ENCODE measurements at places on chromosomes 7 and 10. TPM values are rescaled to one million over a fixed set of nuclear protein-coding genes. Genes with fewer than 3 reads are reported as not detected.

The ELOVL3 gene
- total RNA-seq, result 0.19 TPM

The EPO gene
- 0.09 TPM for total RNA-seq

The SLC39A12 gene
- 0.05 TPM for total RNA-seq

The PDCD11 gene
- total RNA-seq, result 28.0 TPM

The HKDC1 gene
- 15.3 TPM for total RNA-seq

The NUTM2A gene
- total RNA-seq, result 0.42 TPM

The STEAP1B gene
- total RNA-seq, result 1.4 TPM

The MCM10 gene
- 15.7 TPM for total RNA-seq

The APBB1IP gene
- total RNA-seq, result 46.2 TPM

The HOXA3 gene
- total RNA-seq, result 0.80 TPM

The TAF5 gene
- 9.4 TPM for total RNA-seq

The TRIM73 gene
- 1.3 TPM for total RNA-seq

The C10orf62 gene
- not detected for total RNA-seq

The ST8SIA6 gene
- 0.42 TPM for total RNA-seq

The MARCHF5 gene
- total RNA-seq, result 10.1 TPM

The LRRC4 gene
- total RNA-seq, result 1.6 TPM

The PRTFDC1 gene
- total RNA-seq, result 9.1 TPM

The ARHGEF5 gene
- total RNA-seq, result 1.4 TPM

The SLC29A4 gene
- total RNA-seq, result 0.38 TPM

The MSMB gene
- total RNA-seq, result 1.1 TPM

The SPDYE2B gene
- total RNA-seq, result not detected

The SVOPL gene
- total RNA-seq, result 1.7 TPM

The NKX2-3 gene
- 0.05 TPM for total RNA-seq

The RNLS gene
- total RNA-seq, result 4.3 TPM

The EBLN1 gene
- not detected for total RNA-seq

The SEMA3D gene
- total RNA-seq, result 1.3 TPM

The RTKN2 gene
- total RNA-seq, result 5.0 TPM

The WASL gene
- 3.6 TPM for total RNA-seq

The CTAGE4 gene
- total RNA-seq, result 0.28 TPM

The STAM gene
- total RNA-seq, result 18.2 TPM

The BAIAP2L1 gene
- total RNA-seq, result 2.2 TPM

The INA gene
- total RNA-seq, result 0.94 TPM

The AKR1C4 gene
- not detected for total RNA-seq

The SPOCK2 gene
- 91.6 TPM for total RNA-seq

The SORBS1 gene
- 1.9 TPM for total RNA-seq

The HOXA9 gene
- total RNA-seq, result 1.5 TPM

The WNT16 gene
- 0.05 TPM for total RNA-seq

The IFIT2 gene
- 8.7 TPM for total RNA-seq

The TACC2 gene
- total RNA-seq, result 4.6 TPM

The CALHM3 gene
- 0.09 TPM for total RNA-seq

The NFE2L3 gene
- 39.3 TPM for total RNA-seq

The PLXDC2 gene
- 8.0 TPM for total RNA-seq

The TMEM72 gene
- total RNA-seq, result 0.05 TPM

The MPLKIP gene
- total RNA-seq, result 33.6 TPM

The ANK3 gene
- total RNA-seq, result 12.6 TPM

The SEPTIN14 gene
- not detected for total RNA-seq

The ALKBH4 gene
- total RNA-seq, result 10.0 TPM

The ECHDC3 gene
- 3.0 TPM for total RNA-seq

The CCDC126 gene
- total RNA-seq, result 18.4 TPM

The PDIA4 gene
- 93.1 TPM for total RNA-seq

The FAM25G gene
- 1.2 TPM for total RNA-seq

The HOXA10 gene
- total RNA-seq, result 1.1 TPM

The CLDN12 gene
- total RNA-seq, result 8.1 TPM
